ENCODE measurements at places on chromosomes 2 and 18.

DNA sequence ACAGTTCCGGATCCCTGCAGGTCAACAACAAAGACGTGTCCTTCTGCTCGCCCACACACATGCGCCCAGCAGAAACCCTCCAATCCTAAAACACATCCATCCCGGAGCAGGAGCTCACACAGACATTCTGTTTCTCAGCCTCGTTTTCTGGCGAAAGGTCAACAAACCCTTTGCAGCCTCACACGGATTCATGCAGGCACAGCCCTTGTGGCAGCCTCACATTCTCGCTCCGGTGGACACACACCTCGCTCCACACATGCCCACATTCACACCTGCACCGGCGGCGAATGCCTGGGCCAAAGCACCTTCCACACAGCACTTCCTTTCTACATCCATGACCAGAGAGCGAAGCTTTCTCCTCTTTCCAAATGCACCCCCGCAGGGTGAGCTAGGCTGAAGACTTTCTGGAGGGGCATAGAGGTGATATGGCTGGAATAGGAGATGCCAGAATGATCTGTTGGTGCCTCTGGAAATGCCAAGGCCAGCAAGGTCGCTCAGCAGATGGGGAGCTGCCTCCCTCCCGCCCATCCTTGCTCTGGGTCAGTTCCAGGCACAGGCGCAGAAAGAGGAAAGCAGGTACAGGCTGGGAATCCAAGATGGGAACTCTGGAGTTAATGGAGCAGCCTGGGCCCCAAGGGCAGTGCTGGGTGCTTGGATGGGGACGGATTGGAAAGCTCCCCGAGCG lies 88.8 kb downstream of the CELF4 start:
- DNase-seq = no peak

- no peak for DNase-seq
Observed at GRCh38 chr2:54897420-54898310, 152.6 kb downstream of the RTN4 start.

DNA sequence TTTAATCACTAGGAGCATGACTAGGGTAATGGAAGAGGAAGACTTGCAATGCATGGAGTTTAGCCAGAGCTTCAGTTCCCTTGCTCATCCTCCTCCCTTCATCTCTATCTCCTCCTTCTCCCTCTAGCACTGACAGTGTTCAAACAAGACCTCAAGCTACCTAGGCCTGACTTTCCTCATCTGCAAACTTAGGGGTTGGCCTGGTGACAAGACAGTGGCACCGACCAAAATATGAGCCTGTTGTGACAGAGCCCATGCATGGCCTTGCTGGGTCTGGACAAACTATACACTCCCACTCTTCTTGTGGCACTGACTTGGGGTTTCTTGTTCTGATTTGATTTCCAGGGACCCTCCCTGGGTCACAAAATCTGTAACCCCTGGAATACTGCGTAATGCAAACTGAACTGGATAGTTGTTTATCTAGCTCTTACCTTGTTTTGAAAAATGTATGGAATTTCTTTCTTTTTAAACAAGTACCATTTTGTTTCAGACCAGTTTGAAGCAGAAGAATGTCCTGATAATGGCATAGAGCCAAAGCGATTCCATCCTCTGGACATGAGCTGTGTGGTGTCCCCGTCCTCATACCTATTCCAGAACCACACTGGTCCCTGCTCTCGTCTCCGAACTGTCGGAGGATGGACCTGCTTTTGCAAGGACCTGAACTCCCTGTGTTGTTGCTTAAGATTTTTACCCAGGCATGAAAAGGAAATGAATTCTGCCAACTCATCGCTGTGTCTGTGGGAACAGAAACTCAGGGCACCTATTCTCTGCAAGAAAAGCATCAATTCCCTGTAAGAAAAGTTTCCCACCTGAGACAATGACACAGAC lies 33.4 kb upstream of the PPP4R1 start:
- DNase-seq = no peak

DNA sequence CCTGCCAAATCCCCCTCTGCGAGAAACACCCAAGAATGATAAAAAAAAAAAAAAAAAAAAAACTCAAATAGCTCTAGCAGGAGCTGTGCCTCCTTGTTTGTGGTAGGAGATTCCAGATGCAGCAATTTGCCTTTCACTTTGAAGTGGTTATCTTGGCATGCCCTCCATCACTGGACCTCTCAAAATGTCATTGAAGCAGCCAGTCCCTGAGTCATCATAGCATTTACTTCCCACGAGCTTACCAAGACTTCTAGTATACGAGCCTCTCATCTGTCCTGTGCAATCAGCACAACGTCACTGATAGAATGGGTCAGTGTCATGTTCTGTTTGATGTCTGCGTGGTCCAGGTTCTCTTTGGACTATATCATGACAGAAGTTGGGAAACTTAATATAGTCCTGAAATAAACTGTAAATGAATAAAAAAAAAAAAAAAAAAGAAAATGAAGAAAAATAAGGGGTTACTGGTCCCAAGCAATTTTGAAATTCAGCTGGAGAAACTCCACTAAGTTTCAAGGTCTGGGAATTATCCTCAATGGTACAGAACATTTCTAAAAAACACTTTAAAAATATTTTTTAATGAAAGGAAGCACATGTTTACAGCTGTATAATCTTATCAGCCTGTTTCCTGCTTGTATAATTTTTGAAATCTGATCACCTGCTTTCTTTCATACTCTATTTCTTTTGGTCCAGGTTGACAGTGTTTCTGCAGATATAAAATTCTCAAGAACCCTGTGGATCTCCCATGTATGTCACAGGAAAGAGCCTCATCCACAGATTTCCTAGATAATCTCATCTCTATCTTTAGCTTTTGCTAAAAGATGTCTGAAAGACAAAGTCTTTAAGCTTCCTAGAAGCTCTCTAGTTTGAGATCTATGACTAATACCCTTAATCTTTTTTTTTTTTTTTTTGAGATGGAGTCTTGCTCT lies 74.1 kb upstream of the EHBP1 start:
- DNase-seq = no peak

- DNase-seq = no peak
Observed at GRCh38 chr2:66461664-66462500, 27.0 kb downstream of the MEIS1 start.

Measured in hematopoietic multipotent progenitor cell treated with erythropoietin and hydrocortisone succinate and interleukin-3 and kit ligand, for 17 days (in vitro differentiated cells).